ENCODE measurements at places on chromosomes 1 and 21.
A peak's percentile ranks its signal among the peaks of the same experiment; 100 is the strongest.

GRCh38 chr1:29414086-29414485 lies 177.8 kb downstream of the PTPRU start:
- DNase-seq: no peak

GRCh38 chr1:35762141-35762540 lies 7.6 kb downstream of the CLSPN start:
- no peak for DNase-seq

- DNase-seq: no peak
Observed at GRCh38 chr1:104921525-104921924, 1171.8 kb downstream of the AMY1C start.

GRCh38 chr1:47849005-47849521 lies 148.1 kb downstream of the TRABD2B start:
- no peak for DNase-seq

DNA sequence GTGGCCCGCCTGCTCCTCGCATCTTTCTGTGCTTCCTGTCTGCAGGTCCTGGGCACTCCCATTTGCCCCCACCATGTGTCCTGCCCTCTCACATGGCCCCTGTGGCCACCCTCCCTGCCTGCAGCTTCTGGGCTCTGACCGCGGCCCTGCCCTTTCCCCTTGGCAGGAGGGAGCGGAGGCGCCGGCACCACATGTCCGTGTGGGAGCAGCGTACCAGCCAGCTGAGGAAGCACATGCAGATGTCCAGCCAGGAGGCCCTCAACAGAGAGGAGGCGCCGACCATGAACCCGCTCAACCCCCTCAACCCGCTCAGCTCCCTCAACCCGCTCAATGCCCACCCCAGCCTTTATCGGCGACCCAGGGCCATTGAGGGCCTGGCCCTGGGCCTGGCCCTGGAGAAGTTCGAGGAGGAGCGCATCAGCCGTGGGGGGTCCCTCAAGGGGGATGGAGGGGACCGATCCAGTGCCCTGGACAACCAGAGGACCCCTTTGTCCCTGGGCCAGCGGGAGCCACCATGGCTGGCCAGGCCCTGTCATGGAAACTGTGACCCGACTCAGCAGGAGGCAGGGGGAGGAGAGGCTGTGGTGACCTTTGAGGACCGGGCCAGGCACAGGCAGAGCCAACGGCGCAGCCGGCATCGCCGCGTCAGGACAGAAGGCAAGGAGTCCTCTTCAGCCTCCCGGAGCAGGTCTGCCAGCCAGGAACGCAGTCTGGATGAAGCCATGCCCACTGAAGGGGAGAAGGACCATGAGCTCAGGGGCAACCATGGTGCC lies 249.1 kb downstream of the CACNA1E start:
- DNase-seq: no peak

- no peak for DNase-seq
Observed at GRCh38 chr1:231512147-231512698, 16.2 kb upstream of the TSNAX start.

DNA sequence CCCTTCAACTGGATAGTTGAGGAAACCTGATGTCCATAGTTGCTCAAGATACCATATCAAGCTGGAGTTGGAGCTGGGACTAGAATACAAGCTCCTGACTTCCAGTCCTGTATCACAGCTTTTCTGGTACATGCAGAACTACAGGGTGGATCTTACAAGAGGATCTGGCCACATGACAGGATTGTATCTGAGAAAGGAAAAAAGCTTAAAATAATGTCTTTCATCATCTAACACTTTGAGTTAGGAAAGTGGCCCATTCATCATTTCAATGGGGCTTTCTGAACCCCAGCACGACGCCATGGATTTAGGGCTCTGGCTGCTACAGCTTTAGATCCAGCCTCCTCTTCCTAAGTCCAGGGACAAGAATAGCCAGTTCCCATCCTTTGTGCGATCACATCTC lies 46.9 kb downstream of the RASSF5 start:
- no peak for DNase-seq

DNA sequence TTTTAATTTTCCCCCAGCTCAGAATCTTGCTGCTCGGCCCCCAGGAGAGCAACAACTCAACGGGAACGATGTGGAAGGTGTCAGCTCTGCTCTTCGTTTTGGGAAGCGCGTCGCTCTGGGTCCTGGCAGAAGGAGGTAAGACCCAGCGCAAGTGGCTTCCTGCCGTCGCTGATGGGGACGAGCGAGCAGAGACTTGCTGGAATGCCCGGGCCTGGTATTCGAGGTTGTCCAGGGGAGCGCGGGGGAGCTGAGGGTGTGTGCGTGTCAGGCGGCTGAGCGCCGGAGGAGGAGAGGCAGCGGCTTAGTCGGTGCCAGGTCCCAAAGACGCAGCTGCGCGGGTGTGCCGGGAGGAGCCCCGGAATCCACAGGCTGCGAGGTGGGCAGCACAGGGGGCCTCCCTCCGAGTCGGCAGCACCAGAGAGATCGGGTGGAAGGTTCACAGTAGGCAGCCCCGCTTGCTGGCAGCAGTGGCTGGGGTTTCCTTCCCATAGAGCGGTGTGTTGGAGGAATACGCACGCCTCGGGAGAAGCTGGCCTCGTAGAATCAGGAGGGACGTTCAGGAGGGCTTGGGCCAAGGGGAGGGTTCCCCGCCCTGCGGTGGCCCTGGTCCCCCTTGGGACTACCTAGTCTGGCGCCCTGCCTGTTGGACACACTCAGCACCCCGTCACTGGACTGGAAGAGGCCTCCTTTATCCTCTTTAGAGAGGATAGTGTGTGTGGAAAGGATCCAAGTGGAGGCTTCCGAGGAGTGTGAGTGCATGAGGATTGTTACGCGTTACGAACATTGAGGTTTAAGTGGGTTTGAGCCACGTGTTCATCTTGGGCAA lies 547 bp downstream of the PDPN start:
- DNase-seq: peak; percentile 53

- no peak for DNase-seq
Observed at GRCh38 chr1:21700094-21700493, 30.9 kb upstream of the RAP1GAP start.

DNA sequence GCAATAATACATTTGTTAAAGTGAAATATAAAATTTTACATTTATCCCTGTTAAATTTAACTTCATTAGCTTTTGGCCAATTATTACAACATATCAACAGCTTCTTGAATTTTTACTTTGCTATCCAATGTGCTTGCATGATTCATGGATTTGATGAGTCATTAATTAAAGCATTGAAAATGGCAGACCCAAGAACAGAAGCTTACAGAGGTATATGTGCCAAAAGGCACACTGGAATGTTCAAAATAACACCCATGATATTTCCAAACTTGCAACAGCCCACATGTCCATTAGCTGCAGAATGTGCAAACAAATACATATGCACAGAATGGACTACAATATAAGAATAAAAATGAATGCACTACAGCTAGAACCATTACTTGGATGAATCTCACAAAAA lies 76.4 kb upstream of the MAN1A2 start:
- no peak for DNase-seq

DNA sequence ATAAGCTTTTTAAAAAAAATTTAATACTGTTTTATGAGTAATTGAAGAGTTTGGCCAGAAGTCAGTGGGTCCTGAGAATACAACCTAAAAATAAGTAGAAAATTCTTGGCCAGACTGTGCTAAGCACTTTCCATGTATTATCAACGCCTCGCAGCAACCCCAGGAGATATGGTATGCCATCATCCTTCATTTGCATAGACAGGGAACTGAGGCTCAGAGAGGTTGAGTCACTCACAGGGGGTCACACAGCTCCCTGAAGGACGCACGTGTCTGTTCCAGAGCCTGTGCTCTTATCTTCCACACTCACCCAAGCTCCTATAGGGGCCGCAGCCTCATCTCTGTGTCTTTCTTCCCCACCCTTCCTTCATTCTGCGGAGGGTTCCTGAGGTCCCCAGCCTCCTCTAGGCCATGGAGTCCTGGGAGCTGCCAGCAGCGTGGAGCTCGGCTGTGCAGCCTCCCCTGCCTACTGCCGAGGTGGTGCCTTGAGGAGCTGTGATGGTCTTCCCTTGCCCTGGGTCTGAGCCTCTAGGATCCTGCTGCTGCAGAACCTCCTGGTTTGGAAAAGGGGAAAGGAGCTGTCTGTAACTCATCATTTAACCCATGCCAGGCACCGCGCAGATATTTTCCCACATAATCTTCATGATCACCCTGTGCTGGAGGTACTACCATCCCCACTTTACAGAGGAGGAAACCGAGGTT lies 30.3 kb upstream of the ECE1 start:
- DNase-seq: no peak

DNA sequence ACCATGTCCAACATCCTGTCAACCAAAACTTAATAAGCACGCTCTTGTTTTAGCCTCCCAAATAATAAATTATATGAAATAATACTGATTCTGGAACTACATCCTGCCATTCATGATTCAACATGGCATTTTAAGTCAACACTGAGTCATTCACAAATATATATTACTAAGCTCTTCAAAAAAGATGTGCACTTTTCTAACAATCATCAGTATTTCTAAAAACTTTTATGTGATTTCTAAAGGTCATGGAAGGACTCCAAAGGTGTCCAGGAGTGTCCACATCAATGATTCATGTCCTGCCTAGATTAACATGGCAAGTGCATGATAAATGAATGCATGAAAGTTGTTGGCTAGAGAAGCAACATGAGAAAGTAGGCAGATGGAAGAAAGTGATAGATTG lies 51.6 kb downstream of the NEGR1 start:
- no peak for DNase-seq

DNA sequence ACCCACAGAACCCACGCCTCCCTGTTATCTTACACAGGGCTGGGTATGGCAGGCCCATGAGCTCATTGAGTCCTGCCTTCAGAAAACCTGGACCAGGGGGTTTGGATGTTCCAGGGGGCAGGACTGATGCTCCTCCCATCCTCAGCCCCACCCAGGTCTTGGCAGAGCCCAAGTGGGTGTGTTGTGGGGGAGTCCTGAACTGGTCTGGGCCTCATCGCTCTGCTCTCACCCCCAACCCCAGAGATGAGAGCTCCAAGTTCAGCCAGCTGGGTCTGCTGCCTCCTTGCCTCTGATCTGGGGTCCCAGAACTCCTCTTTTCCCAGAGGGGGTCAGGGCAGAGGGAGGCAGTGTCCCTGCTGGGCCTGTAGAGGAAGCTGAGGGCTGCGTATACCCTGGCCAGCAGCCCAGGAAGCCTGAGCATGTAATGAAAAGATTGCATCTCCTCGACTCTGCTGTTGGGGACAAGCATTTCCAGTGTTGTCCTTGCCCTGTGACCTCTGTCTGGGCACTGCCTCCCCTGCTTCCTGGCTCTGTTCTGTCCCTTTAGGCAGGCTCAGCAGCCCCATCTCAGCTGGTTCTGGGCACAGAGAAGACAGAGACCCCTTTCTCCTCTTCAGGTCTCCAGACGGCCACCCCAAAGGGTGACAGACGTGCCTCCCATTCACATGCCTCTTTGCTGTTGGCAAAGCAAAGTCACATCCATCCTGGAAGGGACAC lies 54.7 kb upstream of the EPS8L3 start:
- DNase-seq: no peak

DNA sequence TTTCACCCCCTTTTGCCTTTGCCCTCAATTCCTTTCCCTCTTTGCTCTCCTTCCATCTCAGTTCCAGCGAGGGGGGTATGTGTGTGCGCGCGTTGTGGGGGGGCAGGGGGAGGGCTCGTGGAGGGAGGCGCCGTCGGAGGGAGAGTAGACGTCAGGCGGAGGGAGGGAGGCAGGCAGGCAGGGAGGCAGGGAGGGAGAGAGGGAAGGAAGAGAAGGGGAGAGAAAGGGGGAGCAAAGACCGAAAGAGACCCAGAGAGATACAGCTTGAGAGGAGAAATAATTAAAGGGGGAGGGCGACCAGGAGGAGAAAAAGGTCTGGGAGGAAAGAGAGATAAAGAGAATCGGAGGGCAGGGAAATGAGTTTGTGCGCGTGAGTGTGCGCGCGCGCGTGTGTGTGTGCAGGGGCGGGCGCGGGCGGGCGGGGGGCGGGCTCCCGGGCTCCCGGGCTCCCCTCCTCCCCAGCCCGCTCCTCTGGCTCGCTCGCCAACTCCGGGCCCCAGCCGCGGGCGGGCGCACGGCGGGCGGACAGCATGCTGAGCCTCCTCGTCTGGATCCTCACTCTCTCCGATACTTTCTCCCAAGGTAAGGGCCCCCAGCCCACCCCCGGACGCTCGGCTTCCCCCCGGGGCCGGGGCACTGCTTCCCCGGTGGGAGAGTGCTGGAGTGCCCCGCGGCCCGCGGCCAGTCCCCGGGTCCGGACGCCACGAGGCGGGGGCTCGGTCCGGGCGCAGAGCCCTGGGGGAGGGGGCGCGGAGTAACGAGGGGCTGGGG lies at the start of gene KIRREL1:
Gene KIRREL1, plus strand, starts transcription at position 499 of the 771 bp plus-strand sequence. Its CDS starts 32 bp downstream, at position 531.
- peak; percentile 91 for DNase-seq

GRCh38 chr1:231013391-231014015 lies 26.6 kb downstream of the FAM89A start:
- DNase-seq: no peak

DNA sequence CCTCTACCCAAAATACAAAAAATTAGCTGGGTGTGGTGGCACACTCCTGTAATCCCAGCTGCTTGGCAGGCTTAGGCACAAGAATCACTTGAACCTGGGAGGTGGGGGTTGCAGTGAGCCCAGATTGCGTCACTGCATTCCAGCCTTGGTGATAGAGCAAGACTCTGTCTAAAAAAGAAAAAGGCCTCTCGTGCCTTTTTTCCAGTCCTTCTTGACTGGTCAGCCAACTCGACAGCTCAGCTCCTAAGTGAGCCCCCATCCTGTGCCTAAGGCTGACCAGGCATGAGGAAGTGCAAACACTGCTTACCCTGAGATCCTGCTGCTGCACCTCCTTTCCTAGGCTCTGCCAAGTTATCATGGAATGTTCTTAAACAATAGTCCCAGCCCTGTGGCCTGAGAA lies 10.1 kb upstream of the PROK1 start:
- no peak for DNase-seq

DNA sequence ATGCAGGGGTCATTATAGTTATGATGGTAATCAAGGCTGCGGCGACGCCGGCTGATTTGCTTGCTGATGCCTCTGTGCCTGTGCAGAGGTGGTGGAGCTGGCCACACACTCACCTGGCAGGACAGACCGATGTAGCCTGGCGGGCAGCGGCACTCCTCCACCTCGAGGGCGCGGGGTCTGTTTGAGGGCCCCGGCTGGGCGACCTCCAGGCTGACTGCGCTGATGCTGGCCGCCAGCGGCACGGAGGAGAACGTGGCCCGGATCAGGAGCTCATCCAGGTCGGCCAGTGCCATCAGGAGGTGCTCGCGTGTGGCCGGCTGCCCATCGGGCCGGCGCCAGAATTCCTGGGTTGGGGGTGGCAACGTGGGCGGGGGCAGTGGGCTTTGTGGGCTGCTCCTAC lies 52.7 kb downstream of the LDLRAD2 start:
- no peak for DNase-seq

DNA sequence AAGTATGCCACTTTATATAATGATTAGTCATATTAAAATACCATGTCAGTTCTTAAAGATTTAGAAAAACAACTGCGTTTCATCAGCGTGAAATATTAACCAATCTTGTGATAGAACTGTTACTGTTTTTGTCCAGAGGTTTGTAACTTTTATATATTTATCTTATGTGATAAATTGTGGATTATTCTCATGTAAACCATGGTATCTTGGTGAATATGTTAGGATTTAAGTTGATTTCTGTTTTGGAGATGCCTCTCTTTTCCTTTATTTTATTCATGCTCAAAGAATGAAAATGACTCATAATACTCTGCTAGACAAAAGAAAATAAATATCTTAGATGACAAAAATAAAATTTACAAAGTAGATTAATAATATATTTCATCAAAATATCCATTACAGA lies 88.4 kb downstream of the ADGRL4 start:
- no peak for DNase-seq
